ENCODE measurements at places on chromosomes 6 and 20.

DNA sequence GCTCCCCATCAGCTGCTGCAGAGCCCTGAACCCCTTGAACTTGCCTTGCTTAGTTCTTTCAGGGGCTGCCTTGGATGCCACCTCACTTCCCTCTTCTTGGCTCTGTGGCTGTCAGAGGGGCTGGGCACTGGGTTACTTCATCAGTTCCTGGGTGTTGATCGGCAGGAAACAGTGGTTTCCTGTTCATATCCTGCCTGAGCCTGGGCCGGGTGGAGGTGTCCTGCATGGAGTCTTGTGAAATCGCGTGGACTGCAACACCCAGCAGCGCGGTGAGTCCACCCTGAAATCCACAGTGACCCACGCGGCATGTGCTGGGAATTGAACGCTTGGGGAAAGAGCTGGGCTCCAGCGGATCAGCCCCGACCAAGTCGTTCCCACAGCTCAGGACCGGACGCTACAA lies 97.5 kb downstream of the CDH26 start:
- peak; percentile 72 for DNase-seq

GRCh38 chr6:626236-626635 lies 30.7 kb downstream of the HUS1B start:
- DNase-seq: no peak

GRCh38 chr6:49736017-49736508 lies 8.1 kb downstream of the CRISP3 start:
- no peak for DNase-seq

DNA sequence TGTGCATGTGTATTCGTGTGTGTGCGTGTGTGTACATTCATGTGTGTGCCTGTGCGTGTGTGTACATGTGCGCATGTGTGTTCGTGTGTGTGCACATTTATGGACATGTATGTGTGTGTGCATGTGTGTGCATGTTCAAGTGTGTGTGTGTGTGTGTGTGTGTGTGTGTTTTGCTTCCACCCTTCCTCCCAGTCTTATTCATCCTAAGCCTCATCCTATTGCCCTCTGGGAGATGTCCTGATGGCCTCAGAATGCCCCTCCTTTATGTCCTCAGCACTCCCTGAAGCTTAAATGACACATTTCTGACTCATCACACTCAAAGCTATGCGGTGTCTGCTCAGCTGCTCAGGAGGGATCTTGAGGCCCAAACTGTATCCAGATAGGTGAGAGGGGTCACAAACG lies 76.6 kb upstream of the CCDC167 start:
- no peak for DNase-seq

- DNase-seq: no peak
Observed at GRCh38 chr20:52410731-52411234, 219.2 kb upstream of the ZFP64 start.

DNA sequence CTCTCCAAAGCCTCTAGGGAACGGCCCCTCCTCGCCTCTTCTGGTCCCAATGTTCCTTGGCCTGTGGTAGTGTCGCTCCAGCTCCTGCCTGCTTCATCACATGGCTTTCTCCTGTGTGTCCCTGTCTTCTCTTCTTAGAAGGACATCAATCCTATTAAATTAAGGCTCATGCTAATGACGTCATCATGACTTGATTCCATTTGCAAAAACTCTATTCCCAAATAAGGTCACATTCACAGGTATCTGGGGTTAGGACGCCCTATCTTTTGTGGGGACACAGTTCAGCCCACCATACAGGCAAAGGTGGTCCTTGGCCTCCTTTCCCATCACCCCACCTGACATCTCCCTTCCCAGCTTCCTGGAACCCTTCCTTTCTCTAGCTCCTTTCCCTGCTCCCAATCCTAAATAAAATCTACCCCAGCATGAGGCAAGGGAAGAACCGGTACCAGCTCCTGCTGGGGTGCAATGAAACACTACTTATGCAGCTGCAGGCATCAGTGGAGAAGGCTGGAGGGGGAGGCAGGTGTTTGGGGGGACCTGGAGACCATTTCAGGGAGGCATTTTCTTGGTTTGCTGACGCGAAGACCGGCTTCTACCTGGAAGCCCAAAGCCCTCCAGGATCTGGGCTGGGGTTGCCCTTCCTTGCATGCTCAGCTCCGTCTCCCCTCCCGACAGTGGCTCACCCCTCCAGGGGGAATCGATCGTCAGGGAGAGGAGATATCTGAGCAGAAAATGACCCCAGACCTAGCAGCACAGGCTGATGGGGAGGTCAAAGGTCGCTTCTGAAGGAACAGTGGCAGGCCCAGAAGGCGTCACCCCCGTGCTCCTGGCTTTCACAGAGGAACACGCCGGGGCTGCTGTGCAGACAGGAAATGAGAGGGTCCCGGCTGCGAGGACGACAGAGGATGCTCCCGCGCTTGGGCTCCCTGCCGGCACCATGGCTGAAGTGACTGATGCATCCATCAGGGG lies 71.7 kb upstream of the QKI start:
- no peak for DNase-seq

- DNase-seq: no peak
Observed at GRCh38 chr6:158321960-158322359, 9.7 kb downstream of the TULP4 start.

DNA sequence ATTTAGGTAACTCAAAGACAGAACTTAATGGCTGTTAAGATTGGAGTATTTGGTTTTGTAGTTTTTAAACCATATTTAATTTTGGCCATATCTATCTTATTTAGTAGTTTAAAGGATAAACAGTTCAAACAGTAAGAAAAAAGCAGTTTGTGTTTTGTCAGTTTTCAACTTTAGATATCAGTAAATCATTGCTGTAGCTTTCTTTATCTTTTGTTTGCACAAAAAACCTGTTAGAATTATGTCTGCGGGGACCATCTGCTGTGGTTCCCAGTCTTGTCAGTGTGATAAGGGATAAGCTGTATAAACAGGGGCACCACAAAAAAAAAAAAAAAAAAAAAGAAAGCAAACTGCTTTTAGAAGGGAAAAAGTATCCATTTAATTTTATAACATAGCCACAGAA lies 40.9 kb downstream of the CDKAL1 start:
- no peak for DNase-seq

DNA sequence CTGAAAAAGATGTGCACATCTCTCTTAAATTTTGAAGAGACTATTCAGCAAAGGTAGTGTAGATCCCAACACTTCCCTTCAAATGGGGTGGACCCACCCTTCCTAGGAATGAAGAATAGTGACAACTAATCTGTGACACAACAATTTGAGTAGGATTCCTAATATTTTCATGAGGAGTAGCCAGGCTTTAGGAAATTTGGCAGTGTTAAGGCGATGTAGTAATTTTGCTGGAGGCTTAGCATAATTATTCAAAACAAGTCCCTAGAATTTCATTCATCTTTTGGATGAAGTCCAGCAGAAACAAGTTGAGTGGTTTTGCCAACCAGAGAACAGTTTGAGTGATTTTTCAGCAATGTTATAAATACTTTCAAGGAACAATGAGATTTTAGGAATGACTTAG lies 52.4 kb downstream of the ELOVL4 start:
- no peak for DNase-seq

- DNase-seq: no peak
Observed at GRCh38 chr20:57124800-57125517, 141.5 kb downstream of the BMP7 start.

DNA sequence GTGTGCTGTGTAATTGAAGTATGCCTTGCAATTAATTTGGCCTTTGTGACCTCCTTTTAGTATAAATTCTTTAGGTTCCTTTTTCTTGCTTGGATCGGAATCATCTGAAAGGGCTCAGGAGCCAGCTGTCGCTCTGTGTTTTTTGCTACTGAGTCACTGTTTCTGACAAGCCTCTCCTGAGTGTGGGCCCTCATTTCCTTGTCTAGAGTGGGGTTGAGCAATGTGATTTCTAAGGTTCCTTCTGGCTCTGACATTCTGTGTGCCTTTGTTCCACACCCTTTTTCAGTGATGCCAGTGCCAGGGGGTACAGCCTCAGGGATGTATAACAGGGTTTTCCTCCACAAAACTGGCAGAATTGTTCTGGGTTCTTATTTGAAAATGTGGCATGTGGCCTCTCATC lies 26.5 kb downstream of the DAAM2 start:
- no peak for DNase-seq

DNA sequence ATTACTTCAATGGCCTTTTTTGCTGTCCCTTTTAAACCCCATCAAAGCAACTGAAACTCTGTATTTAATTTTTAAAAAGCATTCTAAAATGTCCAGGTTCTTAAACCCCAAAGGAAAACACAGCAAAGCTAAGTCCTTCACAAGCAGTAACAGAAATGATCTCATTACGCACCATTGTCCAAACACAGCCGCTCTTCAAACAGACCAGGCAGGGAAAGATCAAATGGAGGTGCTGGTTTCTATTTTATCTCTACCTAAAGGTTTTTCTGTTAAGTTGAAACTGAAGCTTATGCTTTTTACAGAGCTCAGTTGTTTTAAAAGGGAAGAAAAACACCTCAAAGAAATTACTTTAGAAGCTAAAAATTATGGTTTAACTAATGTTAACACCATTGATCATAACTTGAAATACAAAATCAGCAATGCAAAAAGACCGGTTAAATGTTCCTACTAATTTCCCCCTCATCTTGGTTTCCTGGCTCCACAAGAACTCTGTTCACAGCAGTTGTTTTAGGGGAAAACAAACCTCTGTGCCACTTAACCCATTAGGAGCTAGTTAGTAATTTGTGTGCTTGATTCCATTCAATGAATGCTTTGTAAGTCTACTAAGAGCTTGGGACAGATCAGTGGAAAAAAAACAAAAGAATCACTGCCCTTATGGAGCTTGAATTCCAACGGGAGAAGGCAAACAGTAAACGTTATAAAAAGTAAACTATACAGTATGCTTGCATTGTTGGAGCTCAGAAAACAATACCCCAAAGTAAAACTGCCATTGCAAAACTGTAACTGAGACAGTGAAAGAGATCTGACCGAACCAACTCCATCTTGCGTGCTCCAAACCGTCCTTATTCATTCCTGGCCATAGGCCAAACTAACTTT lies 87.4 kb downstream of the CD24 start:
- DNase-seq: no peak

GRCh38 chr20:46028772-46029371 lies at the start of gene SLC12A5:
Gene SLC12A5, plus strand, starts transcription at chr20:46029215. Its CDS starts 130 bp downstream, at chr20:46029345.
- DNase-seq: no peak

DNA sequence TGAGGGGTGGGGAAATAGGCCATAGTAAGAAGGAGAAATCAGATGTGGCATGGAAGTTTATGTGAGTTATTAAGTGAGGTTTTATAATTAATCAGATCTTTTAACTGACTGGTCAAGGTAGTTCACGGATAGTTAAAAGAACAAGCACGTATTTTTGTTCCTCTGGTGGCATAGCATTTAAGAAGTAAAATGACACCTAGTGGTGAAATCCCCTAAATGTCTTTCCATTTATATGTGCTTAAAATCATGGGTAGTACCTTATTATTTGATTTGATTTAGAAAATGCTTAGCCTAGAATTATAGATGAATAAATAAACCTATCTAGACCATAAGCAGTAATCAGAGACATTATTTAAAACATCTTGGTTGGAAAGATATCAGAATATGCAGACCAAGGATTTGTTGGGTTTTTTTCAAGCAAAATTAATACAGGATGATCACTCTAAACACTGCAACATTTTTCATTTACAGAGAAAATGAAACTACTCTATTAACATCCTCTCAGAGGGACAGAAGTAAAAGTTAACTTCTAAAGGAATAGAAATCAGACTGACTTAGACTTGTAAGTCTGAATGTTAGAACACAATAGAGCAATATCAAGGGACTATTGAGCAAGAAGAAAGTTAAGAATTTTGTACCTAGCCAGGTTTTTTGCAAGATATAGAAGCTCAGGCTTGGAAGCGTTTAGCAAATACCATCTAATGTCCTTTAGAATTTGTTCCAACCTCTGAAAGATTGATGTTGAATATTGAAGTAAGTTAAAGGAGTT lies 81.1 kb downstream of the STXBP5 start:
- DNase-seq: no peak

DNA sequence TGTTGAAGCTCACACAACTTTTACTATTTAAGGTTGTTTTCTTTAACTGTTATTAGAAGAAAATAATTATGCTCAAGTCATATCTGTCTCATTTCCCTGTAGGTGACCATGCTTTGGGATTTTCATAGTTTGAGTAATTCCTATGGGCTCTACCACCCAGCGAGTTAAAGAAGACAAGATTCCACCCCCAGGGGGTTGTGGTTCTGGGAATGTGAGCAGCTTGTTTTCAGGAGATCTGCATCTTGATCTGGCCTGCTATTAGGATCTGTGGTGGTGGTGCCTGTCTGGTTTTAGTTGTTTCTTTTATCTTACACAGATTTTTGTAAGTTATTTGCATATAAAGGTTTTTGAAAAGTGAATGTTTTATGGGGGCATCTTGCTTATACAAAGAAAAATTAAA lies 20.2 kb upstream of the REV3L start:
- no peak for DNase-seq

DNA sequence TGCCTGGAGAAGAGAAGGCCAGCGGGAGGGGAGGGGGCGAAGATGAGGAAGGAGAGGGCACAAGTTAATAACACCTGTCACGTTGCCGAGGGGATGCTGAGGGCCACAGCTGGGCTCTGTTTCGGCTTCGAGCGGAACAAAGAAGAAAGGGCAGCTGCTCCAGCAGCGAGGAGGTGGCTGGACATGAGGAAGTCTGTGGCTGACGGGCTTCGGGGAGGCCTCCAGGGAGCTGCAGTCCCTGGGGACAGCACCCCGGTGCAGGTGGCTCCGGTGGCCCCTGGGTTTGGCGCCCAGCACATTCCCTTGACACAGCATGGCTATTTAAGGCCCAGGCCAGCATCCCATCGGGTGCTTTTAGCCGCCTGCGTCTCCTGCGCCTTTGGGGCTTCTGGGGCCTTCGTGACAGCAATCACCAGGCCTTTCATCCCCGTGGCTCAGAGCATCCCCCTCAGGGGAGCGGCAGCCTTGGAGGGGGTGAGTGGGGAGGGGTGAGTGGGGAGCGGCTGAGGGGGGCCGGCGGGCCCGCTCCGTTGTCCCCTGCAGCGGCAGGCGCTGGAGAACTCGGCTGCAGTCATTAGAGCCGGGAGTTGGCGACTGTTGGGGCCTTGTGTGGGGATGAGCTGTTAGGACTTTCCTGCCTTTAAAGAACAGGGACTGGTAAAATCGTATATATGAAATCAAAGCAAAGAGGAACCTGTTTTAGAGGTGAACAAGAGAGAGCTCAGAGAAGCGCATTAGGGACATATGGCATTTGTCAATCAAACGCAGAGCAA lies 99.0 kb downstream of the TMEM242 start:
- peak; percentile 34 for DNase-seq

DNA sequence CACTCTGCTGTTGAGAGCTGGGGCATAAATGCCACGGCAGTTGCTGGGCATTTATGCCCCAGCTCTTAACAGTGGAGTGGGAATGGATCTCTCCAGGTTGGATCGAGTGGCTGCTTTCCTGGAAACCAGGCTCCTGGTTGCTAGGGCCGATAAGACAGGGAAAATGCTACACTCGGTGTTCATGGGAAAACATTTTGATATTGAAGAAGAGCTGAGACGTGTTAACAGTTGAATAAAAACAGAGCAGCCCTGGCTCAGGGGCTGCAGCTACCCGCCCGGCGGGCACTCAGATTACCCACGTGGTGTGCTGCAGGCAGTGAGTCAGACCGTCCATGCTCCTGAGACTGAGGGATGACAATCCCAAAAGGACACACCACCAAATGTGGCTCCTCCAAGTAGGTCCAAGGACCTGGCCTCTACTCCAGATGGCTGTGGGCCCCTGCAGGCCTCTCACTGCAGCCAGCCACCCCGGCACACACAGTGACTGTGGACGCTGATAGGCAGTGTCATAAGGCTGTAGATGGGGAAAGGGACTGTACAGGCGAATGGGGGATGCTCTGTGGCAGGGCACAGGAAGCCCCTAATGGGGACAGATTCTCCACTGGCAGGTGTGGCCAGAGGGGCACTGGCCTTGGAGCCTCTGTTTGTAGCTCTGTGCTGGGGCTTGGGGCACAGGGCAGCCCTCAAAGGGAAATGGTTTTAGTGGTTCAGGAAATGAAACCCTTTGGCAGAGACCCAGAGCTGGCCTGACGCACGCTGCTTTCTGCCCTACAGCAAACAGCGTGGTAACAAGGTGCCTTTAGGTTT lies 237.8 kb downstream of the LY86 start:
- peak; percentile 48 for DNase-seq

Measured in CD4-positive, alpha-beta T cell treated with Interferon alpha-2 for 1 hour (primary cell).